ENCODE measurements at places on chromosomes 6 and 20.

DNA sequence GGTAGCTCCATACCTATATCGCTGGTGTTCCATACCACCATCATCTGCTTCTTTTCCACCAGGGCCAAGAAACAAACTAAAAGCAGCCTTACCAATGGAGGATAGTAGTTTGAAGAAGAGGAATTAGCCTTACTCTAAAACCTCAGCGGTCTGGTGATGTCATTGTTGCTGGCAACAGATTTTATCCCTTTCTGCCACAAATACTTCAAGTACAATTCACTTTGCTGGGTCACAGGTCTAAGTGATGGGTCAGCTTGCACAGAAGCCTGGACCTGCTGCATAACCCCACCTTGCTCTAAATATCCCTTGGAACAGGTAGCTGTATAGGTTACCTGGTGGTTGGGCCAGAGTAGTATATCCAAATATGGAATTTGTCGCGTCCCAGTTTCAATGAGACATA is 53.2 kb upstream of the THEMIS start:
- DNase-seq, result no peak

GRCh38 chr20:42191140-42191860 is 573.1 kb upstream of the CHD6 start:
- DNase-seq, result no peak

GRCh38 chr6:158816803-158817727 is 2.1 kb downstream of the EZR start:
- peak; percentile 66 for DNase-seq

DNA sequence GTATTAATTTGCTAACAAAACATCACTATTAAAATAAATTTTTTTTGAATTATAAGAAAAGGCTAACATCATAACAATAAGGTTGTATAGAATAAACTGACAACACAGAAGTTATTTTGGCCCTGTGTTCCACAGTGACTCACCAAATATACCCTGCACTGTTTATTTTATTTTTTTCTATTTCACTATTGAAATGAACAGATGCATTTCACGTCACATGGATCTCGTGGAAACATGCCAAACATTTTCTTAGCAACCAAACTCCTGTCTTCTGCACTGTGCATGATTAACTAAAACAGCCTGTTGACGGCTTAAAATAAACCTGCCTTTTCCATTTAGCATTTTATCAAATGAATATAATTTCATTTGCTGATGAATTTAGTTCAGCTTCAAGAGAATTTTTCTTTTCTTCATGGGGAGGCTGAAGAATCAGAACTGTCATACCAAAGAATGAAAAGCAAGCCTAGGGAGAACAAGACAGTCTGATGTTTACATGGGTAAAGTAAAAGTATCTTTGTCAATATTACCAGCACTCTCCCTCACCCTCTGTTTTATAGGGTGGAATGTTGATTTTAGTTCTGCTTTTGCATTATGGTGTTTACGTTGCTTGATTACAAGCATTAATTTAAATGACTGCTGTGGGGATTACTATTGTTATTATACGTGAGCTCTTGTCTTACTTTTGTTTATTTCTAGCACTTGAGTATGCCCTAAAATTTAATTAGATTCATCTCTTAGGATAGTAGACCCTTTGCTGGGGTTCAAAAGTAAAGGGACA is 115.3 kb downstream of the LCA5 start:
- DNase-seq, result peak; percentile 99

- DNase-seq, result peak; percentile 13
These were observed 27.2 kb upstream of the TULP4 start for GRCh38 chr6:158284876-158285655.

DNA sequence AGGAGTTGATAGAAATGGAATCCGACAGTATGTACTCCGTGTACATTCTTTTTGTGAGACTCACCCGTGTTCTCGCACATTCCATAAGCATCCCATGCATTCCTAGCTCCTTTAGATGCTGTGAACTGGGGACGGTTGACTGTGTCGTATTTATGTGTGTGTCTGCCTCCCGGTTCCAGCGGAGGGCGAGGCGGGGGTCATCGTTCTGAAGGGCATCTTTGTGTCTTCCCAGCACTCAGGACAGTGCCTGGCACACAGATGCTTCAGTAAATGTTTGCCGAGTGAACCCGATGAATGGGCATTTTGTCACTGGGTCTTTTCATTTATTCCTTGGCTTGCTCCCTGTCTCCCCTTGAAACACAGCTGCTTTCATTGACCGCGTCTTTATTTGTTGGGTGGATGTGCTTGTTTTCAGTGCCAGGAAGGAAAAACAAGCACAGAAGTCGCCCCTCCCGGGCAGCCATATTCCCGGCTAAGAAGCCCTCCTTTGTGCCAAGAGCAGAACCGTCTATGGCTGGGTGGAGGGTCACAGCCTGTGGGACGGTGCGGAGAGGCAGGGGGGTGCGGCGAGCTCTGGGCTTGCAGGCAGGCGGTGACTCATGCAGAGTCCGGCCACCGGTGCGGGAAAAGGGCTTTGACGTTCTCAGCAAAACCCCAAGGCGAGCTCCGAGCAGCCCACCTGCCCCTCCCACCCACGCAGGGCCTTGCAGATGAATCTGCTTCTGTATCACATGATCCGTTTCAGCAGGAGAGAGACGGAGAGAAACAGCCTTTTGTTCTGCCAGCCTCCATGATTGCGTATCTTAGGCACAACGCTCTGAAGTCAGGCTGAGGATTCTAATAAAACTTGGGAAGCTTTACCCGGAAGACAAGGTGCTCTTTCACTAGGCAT is 11.2 kb upstream of the PSMG4 start:
- DNase-seq, result peak; percentile 50

- DNase-seq, result no peak
These were observed 533 bp downstream of the MRPS18A start for GRCh38 chr6:43687079-43687436.

DNA sequence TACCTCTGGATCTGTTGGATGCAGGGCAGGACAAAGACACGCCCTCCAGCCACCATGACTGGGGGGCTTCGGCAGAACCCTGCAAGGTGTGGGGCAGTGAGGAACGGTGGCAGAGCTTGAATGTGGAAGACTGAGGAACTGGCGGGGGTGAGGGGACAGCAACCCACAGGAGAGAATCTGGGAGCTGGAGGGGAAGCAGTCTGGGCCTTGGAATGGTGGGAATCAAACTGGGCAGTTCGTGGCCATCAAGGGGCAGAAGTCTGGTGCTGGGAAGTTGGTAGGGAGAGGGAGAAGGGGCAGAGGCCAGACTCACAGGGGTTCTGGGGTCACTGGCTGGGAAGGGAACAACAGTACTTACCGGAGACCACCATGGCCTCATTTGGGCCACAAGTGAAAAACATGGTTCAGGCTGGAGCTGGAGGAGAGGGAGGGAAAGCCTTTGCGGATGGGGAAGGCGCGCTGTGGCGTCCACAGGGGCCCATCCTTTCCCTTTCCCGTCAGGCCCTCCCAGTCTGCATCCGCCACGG is 635 bp downstream of the FLOT1 start:
- peak; percentile 90 for DNase-seq

GRCh38 chr6:63347599-63347998 is 27.8 kb upstream of the LGSN start:
- DNase-seq, result peak; percentile 68

- DNase-seq, result no peak
These were observed 6.9 kb upstream of the RPL10A start for GRCh38 chr6:35461270-35461669.

DNA sequence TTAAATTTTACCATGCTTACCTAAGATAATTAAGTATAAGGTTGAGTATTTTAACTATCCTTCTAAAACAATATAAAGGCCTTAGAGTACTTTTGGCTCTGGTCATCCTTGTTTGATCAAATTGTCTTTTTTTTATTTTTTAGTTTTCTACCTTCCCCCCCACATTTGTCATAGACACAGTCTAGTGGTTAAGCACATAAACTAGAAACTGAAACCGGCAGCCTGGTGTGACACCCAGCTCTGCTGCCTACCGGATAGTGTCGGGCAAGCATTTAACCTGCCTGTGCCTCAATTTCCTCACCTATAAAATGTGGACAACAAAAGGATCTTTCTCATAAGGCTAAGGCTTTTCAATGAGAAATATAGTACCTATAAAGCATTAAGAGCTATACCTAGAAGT is 21.6 kb upstream of the TULP4 start:
- DNase-seq, result no peak

DNA sequence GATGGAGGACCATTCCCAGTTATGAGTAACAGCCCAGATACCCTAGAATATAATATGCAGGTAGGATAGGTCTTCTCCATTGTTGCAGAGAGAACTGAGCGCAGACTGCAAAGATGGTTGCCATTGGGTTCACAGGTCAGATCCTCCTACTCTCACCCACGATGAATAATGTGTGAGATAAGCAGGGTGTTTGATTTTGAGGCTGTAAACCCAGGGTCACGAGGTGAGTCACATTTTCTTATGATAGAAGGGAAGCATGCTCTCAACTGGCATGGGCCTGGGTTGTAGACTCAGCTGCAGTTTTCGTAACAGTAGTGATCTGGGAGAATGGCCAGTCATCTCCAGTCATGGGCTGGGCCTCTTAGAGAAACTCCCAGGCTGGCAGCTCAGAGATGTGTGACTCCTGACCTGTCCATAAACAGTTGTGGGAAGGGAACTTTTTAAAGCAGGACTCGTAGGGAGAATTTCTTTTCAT is 74.2 kb downstream of the CD164 start:
- no peak for DNase-seq

- DNase-seq, result no peak
These were observed 448.7 kb downstream of the PREX1 start for GRCh38 chr20:48378976-48379675.

DNA sequence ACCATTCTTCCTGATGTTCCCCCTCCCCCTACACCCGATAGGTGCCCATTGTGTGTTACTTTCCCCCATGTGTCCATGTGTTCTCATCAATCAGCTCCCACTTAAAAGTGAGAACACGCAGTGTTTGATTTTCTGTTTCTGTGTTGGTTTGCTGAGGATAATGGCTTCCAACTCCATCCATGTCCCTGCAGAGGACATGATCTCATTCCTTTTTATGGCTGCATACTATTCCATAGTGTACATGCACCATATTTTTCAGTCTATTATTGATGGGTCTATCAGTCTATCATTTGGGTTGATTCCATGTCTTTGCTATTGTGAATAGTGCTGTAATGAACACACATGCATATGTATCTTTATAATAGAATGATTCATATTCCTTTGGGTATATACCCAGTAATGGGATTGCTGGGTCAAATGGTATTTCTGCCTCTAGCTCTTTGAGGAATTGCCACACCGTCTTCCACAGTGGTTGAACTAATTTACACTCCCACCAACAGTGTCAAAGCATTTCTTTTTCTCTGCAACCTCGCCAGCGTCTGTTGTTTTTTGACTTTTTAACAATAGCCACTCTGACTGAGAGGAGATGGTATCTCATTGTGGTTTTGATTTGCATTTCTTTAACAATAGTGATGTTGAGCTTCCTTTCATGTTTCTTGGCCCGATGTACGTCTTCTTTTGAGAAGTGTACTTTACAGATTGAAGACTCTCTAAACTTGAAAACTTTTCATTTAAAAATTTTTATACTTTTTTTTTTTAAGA is 41.0 kb upstream of the GCNT2 start:
- no peak for DNase-seq

DNA sequence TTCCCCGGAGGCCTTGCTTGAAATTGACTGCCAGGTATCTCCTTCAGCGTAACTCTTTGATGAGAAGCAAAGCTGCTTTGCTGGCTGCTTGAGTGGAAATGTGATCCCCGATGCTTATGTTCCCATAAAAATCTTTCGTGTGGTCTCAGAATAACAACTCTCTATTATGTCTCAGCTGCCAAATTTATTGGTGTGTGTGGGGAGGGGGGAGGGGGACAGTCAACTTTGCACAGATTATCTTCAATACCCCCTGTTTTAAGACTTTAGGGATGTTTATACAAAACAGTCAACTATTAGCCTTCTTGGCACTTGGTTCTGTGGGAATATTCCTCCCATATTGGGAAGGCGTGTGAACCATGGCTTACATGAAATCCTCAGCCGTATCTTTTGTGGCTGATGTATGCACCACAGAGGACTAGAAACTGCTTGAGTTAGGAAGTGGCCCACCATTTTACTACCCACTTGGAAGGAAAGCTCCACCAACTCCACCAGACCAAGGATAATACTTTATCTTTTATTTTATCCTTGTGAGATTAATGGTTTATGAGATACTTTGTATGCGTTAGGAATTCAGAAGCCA is 101.5 kb upstream of the SLC24A3 start:
- no peak for DNase-seq

DNA sequence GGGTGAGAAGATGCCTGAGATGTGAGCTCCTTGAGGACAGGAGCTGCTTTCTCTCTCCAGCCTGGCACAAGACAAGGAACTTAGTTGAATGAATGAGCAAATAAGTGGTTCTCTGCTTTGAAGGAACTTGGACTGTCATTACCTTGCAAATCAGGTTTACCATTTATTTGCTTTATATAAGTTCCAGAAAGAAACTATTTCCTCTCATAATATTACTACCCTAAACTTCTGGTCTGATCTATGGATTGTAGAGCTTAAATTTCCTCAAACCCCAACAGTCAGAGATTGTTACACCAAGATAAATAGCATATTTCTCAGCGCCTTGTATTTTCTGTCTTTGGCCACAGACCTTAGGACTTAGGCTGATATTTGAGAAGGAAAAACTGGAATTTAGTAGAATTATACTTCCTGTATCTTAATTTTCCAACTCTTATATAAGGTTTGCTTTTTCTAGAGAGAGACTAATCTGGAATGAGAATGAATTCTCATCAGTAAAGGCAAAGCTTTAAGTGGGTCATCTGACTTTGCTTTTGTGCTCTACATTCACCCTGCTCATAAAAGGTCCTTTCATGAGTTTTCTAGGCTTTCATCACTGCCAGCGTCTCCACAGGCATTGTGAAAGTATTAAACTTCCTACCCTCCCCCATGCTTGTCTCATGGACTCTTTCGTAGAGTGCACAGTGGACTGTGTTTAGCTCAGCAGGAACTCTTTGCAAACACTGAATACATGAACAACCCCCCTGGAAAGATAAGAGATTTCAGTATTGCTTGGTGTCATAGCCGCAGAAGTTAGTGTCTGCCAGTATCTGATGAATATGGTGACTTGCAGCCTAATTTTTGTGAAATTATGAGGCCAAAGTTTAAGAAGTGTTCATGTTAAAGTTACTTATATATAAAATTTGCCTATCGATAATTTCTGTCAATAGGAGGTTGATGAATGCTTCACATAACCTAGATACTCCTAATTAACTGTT is 74.0 kb downstream of the PTPRA start:
- DNase-seq, result no peak

DNA sequence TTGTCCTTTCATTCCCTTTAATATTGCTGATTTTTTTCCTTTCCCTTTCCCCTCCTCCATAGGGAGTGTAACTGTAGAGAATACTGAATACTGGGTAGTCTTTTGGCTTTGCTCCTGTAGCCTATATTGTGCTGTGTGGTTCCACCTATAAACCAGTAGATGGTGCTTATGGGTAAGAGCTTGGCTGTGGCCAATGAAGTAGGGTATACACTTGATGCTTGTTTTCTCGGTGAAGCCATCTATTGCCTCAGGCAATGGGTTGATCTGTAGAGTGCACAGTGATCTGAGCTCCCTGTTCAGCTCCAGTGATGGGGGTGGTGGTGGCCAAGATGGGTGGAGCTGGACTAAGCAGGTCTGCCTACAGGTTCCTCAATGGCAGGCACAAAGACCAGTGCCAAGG is 203.3 kb upstream of the IMPG1 start:
- DNase-seq, result peak; percentile 1

Measured in endothelial cell of umbilical vein (primary cell).